Activated T-helper 17 cell treated with anti-CD3 and anti-CD28 coated beads, Interleukin-2, amount 50 U/mL, for 72 hours (primary cell): ENCODE measurements at places on chromosomes 2 and 18.

GRCh38 chr2:238974501-238975166, 126.7 kb downstream of the TWIST2 start:
- ATAC-seq: no peak

- ATAC-seq: no peak
Observed at GRCh38 chr2:150012986-150013385, 425.4 kb upstream of the MMADHC start.

DNA sequence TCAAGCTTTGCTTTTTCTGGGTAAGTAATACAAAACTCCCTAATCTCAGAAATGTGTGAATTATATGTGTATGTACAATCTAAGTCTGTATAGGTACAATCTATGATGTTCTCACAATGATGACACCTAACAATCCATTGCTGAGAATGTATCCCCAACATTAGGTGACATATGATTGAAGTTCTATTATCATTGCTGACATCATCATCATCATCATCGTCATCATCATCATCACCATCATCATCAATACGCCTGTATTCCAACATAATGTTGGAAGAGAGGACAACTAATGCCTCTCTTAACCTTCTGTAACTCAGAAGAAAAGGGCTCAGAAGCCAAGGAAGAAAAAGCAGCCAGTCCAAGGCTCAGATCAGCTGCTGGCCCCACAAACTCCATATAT, 84.2 kb upstream of the FBXO11 start:
- no peak for ATAC-seq

DNA sequence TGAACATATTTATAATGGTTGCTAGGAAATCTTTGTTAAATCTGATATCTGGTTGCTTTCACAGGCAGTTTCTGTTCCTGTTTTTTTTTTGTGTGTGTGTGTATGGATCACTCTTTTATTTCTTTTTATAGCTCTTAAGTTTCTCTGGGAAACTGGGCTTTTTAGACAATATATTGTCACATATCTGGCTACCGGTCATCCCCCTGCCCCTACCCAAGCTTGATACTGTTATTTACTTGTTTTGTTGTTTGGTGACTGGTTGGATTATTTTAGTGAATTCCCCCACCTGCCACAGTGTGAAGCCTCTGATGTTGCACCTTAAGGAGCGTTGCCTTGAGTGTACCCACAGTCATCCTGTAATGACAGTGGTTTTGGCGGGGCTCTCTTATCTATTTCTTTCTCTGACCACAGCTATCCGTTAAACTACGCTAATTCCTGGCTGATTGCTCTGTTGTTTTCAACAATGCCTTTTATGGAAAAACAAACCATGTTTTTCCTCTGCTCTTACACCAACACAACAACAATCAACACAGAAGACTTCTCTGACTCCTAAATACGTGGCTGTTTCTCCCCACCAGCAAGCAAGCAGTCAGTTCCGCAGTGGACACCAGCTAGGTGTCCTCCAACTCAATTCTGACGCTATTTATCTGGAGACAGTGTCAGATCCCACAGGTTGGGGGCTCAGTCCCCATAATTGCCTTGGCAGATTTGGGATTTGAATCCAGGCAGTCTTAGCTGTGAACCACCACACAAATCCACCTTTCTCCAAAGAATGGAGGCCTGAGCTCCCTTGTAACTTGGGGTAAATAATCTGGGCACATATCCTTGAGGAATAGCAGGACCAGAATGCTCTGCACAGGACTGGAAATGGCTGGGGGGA, 10.9 kb downstream of the GNLY start:
- ATAC-seq: peak; percentile 44

DNA sequence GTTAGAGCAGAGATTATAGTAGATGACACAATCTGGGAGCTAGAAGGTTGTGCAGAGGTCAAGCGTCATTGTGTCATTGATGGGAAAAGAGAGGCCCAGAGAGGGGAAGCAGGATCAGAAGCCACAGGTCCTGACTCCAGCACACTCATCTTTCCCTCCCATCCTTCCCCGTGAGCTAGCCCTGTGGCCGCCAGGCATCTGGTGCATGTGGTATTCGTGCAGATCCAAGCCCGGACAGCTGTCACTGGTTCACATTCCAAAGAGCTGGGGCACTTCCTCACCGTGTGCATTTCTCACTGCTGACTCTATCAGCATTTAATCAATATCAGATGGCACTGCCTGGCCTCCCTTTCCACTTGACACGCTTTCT, 94.1 kb upstream of the THOC1 start:
- no peak for ATAC-seq

GRCh38 chr2:52805901-52806410, 961.6 kb upstream of the CHAC2 start:
- no peak for ATAC-seq

- ATAC-seq: no peak
Observed at GRCh38 chr18:61770279-61770678, 122.5 kb downstream of the RNF152 start.

DNA sequence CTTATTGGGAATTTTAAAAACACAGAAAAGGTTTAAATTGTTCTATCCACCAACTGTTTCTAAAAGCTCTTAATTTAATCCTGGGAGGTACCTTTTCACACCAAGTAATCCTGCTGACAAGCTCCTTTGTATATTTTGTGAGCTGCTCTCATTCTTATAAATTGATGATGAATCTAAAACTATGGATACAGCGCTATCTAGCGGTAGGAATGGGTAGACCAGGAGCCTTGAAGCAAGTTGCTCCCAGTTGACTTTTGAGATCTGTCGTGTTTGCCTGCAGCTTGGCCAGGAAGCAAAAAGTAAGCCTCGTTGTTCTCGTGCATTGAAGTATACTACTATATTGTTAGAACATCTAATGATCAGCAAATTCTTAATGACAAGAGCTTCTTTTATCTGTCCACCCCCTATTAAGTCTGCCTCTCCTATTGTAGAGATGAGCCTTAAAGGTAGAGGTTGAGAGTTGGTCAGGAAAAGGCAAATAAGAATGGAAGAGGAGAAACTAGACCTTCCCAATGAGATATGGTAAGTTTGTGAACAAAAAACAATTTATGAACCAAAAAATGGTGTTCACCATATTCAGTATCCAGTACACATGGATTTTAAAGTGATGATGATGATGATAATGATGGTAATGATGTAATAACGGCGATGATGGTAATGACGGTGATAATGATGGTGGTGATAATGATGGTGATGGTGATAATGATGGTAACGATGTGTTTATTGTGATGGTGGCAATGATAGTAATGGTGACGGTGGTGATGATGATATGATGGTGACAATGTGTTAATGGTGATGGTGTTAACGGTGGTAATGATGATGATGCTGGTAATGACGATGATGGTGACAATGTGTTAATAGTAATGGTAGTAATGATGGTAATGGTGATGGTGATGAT, 212.1 kb upstream of the NCKAP5 start:
- ATAC-seq: no peak

GRCh38 chr18:32174719-32175118, 15.1 kb upstream of the MEP1B start:
- ATAC-seq: no peak

DNA sequence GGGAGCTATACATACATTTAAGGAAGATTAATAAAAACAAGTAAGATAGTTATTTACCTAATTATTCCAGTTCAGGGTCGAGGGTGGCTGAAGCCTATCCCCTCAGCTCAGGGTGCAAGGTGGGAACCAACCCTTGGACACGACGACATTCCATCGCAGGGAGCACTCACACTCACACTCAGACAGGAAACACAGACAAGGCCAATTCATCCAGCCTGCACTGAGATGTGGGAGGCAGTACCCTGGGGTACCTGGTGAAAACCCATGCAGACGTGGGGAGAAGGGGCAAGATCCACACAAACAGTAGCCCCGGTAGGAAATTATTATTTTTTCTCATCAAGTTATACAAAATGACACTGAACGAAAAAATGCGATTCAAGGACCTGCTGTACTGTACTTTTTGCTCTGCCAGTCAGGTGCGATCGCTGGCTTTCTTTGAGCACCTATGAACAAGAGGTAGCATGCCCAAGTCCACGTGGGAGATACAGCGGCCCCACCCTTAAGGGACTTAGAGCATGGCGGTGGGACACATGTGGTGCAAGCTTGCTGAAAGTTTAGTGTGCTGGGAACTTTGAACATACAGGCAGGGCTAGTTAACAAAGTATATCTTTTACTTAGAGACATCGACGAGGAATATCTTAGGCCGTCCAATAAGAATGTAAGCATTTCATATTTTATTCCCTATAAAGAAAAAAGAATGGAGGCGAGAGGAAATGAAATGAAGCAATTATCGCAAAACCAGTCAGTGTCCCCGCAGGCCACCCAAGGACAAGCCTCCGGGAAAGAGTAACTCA, 624 bp downstream of the METTL8 start:
- peak; percentile 16 for ATAC-seq

DNA sequence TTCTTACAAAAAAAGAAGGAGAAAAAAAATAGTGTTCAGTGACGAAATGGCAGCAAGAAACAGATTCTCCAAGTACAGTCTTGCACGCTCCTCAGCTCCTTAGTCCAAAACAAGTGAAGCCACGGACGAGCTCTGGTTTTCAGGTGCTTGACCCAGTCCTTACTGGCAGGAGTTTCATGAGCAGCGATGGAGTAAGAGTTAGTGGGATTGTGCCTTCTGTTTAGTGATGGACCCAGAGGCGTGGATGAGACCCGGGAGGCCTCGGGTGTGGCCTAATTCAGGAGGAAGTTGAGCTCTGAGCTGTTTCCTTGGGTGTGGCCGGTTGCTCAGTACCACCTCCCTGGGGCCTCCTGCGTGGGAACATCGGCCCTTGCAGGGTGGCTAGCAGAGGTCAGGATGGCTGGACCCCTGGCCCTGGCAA, 52.0 kb downstream of the KIF5C start:
- peak; percentile 97 for ATAC-seq

- ATAC-seq: no peak
Observed at GRCh38 chr18:42373584-42373983, 418.6 kb downstream of the PIK3C3 start.

GRCh38 chr2:2230433-2230817, 100.7 kb downstream of the MYT1L start:
- ATAC-seq: no peak

DNA sequence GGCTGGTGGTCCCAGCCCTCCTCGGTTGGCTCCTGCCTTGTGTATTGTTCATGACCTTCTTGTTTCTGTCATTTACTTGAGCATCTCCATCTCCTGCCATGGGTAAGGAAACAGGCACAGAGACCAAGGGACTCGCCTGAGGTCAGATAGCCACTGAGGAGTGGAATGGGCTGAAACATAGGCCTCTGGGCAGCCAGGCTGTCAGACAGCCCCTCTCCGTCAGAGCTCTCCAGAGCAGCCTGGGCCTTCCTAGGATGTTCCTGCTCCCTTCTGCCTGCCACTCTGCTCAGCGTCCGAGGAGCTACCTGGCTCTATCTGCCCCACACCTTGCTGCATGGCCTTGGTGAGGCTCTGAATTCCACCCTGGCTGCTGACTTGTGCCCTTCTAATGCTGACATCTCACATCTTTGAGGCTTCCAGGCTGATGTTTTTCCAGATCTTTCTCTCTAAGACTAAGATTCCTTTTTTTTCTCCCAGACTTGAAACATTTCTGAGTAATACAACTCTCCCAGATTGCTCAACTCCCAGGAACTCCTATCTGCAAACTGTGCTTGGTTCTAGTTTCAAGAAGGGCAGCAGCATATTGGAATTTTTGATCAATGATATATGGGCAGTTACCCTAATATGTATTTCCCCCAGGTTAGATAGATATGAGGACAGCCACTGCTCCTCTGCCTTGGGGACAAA, 67.7 kb downstream of the MCFD2 start:
- ATAC-seq: no peak

GRCh38 chr18:79789901-79790890, 7.5 kb upstream of the KCNG2 start:
- no peak for ATAC-seq

DNA sequence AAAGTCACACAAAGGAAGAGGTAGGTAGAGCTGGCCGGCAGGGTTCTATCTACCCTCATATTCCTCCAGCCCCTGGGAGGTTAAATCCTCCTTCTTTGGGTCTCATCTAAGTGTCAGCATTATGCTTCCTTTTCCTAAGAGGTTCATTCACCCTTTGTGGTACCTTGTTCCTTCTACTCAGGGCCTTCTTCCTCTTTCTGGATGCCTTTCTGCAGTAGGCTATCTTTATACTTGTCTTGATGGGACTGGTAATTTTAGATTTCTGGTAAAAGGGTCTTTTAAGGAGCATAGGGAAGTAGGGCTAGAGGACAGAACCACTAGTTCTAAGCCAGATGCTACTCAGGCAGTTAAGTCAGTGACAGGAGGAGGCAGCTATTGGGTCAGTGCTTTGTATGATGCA, 13.7 kb upstream of the TNP1 start:
- ATAC-seq: no peak

DNA sequence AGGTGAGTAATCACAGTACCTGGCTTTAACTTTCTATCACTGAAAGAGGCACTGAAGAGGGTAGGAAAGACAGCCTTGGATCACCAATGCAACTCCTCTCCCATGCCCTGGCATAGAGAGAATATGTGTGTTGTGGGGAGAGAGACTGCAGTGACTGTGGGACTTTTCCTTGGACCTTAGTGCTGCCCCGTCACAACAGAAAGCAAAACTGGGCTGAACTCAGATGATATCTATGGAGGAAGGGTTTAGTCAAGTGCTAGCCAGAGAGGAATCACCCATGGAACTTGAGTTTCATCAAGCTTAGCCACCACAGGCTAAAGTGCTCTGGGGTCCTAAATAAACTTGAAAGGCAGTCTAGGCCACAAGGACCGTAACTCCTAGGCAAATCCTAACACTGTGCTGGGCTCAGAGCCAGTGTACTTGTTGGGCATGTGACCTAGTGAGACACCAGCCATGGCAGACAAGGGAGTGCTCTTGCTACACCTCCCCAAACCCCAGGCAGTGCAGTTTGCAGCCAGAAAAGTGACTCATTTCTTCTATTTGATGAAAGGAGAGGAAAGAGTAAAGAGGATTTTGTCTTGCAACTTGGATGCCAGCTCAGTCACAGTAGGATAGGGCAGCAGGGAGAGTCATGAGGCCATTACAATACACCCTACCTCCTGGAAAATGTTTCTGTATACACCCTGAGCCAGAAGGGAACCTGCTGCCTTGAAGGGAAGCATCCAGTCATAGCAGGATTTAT, 105.8 kb upstream of the SPOPL start:
- ATAC-seq: no peak

GRCh38 chr18:79798346-79798998, 734 bp downstream of the KCNG2 start:
- ATAC-seq: no peak

- peak; percentile 47 for ATAC-seq
Observed at GRCh38 chr2:169828141-169828811, 1.0 kb downstream of the UBR3 start.
